Fibroblast of the conjunctiva (primary cell): ENCODE measurements at places on chromosomes 12 and 14.

GRCh38 chr12:225012-225411 lies 11.1 kb upstream of the SLC6A12 start:
- DNase-seq = no peak

- DNase-seq = no peak
These were observed 98.5 kb downstream of the KLHL28 start for GRCh38 chr14:44863271-44863670.

GRCh38 chr12:67826148-67826547 lies 163.1 kb upstream of the IFNG-AS1 start:
- no peak for DNase-seq

- no peak for DNase-seq
These were observed 189.0 kb upstream of the FBXO33 start for GRCh38 chr14:39621223-39621622.

- DNase-seq = peak; percentile 78
These were observed 150.8 kb downstream of the FBXL14 start for GRCh38 chr12:1443421-1444141.

GRCh38 chr12:115815924-115816323 lies 461.6 kb downstream of the MED13L start:
- DNase-seq = no peak

DNA sequence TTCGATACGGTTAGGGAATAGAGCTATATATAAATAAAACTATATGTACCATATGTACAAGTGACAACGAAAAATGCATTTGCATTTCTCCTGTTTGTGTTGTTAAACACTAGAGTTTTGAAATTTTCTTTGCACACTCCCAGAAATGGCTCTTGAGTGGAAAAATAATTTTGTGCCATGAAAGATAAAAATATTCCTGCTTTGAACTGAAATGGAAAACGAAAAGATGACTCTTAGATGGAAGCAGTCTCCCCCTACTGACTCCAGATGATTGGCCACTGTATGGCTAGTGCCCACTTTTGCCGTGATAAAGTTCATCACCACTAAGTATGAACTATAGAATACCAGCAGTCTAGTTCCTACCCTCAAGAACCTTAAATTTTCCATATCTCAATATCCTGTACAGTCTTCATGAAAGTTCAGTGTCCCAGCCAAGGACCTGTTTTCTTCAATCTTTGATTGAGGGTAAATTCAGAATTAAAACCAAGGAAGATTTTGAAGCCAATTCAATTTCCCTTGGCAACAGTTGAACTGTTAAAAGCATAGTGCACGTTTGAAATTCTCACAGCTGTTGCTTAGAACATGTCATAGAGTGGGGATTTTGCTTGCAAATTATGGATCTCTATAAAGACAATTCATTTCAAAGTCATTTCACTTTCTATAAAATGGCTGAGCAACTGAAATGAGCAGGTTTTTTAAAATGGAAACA lies 1.6 kb upstream of the PPP2R5E start:
- no peak for DNase-seq

DNA sequence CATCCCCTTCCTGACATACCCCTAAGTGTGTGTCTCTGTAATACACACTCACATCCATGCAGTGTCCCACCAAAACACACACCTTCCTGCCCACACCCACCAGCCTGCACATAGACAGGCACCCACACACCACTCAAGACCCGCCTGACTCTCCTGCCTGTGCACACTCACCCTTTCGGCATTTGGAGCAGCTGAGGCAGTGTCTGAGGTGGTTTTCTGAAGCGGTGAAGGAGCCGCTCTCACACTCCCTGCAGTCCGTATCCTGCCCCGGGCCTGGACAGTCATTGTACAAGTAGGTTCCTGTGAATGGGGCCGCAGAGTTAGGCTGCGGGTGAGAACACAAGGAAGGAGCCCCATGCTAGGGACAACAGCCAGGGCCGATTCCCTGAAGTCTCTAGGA lies 8.3 kb downstream of the TNFRSF1A start:
- DNase-seq = no peak

DNA sequence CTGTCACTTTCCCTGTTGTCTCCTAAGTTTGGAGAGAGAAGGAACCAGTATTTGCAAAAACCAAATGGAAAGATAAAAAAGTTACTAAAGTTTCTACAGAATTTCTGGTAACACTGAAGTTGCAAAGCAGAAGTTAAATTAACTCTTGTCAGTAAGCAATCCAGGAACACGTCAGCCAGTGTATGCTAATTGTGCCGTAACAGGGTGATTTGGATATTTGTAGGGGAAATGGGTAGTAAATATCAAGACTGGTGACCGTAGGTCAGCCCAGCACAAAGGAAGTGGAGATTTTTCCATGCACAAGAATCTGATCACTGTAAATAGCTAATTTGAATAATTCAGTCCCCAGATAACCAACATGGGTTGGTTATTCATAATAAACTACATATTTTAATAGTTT lies 2.3 kb downstream of the CDKN1B start:
- DNase-seq = no peak

DNA sequence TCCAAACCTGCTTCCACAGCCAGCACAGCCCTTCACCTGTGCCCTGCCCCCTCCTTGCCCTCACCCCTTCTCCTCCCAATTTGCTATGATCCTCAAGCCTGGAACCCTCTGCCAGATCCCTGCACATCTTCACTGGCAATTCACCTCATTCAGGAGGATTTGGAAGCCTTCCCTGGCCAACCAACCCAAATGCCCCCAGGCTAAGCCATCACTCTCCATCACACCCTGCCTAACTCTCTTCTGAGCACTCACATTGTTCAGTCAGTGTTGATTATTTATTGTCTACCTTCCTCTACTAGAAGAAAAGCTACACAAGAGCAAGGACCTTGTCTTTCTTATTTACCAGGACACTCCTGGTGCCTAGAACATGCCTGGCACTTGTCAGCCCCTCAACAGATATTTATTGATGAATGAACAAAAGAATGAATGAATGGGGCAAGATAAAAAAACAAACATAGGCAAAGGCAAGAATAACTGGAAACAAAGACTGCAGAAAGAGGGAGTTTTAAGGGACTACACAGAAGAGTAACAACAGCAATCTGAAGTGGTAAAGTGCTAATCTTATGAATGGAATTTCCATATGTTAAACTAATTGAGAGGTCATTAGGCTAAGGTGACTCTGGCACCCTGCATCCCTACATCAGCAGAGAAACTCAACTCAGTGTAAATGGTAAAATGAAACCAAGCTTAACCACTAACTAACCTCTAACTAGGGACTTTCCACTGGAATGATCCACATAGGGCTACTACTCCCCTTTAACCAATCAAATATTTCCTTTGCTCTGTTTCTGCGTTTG lies 33.4 kb downstream of the TMTC1 start:
- DNase-seq = no peak

GRCh38 chr14:33039311-33039710 lies 100.6 kb downstream of the NPAS3 start:
- DNase-seq = no peak

GRCh38 chr12:115943630-115944391 lies 333.7 kb downstream of the MED13L start:
- no peak for DNase-seq

- DNase-seq = peak; percentile 68
These were observed 281.6 kb upstream of the NPAS3 start for GRCh38 chr14:32657081-32657480.

- DNase-seq = no peak
These were observed 62.0 kb downstream of the LGMN start for GRCh38 chr14:92686411-92686899.

DNA sequence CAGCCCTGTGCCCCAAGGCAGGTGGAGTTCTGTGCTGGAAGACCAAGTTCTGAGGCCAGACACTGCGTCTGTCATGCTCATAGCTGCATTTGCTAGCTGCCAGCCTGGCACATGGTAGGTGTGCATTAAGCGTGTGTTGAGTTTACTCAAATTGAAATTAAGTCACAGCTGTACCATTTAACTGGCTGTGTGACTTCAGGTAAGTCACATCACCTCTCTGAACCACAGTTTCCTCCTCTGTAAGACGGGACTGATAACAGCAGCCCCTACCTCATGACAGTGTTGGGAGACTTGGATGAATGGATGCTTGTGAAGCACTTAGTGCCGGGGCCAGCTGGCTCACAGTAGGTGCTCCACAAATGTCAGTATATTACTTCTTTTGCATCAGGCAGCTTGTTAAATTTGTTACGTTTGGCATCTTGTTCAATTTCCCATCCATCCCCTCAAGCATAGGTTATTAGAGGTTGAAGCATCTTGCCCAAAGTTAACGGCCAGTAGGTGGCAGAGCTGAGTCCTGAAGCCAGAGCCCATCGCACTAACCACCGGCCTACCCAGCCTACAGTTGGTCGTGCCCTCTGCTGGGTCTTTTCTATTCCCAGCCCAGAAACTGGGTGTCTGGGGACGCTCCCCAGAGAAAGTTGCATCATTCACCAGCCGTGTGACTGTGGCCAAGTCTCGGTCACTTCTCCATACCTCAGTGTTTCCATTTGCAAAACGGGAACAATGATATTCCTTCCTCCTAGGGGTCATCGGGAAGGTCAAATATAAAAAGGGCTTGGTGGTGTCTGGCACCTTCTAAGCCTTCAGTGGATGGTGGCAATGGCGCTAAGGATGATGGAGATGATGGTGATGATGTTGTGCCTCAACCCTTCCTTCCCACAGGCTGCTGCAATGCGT lies 4.5 kb downstream of the DAO start:
- DNase-seq = no peak
